Posterior vena cava (tissue), 2 donors: ENCODE measurements at places on chromosomes 1 and 21. TPM values are rescaled to one million over a fixed set of nuclear protein-coding genes. Genes with fewer than 3 reads are reported as not detected.

S100A14 gene
- not detected for total RNA-seq

FMO3 gene
- total RNA-seq, result 2.2 TPM

GSTM1 gene
- total RNA-seq, result not detected

WLS gene
- total RNA-seq, result 53.3 TPM

NTMT2 gene
- total RNA-seq, result not detected

CHODL gene
- total RNA-seq, result 0.42 TPM
